ENCODE measurements at places on chromosomes 2 and 18.

DNA sequence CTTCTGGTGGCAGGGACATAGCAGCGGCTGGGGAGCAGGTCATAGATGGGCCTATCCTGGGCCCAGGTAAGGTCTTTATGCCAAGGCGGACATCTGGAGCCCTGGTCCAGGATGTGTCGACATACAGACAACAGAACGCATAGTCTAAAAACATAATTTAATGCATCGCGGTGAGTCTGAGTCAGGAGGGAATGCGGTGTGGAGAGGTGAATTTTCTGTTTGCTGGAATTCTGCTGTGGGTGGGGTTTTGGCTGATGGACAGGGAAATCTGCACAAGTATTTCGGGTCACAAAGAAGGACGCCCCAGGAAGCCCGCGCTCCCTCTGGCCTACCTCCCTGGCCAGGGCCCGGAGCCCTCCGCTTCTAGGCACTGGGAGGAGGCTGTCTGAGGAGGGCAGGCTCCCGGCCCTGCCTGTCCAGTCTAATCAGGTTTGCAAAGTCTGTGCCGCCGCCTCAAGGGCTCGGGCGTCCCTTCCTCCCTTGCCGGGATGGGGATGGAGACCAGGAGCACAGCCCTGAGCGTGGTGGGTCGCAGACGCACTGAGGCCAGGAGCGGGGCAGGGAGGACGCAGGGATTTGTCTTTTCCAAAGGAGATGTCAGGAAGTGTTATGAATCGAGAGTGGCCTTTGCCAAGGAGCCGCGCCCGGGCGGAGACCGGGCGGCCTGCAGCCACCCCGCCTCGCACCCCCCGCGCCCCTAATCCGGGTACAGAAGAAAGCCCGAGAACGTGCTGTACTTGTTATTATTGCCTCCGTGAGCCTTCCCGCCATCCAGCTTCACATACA lies 2.3 kb downstream of the C1QL2 start:
- no peak for DNase-seq

GRCh38 chr2:173596244-173596643 lies 241.6 kb downstream of the CDCA7 start:
- DNase-seq = no peak

GRCh38 chr2:162114271-162114670 lies 37.8 kb downstream of the GCG start:
- no peak for DNase-seq

DNA sequence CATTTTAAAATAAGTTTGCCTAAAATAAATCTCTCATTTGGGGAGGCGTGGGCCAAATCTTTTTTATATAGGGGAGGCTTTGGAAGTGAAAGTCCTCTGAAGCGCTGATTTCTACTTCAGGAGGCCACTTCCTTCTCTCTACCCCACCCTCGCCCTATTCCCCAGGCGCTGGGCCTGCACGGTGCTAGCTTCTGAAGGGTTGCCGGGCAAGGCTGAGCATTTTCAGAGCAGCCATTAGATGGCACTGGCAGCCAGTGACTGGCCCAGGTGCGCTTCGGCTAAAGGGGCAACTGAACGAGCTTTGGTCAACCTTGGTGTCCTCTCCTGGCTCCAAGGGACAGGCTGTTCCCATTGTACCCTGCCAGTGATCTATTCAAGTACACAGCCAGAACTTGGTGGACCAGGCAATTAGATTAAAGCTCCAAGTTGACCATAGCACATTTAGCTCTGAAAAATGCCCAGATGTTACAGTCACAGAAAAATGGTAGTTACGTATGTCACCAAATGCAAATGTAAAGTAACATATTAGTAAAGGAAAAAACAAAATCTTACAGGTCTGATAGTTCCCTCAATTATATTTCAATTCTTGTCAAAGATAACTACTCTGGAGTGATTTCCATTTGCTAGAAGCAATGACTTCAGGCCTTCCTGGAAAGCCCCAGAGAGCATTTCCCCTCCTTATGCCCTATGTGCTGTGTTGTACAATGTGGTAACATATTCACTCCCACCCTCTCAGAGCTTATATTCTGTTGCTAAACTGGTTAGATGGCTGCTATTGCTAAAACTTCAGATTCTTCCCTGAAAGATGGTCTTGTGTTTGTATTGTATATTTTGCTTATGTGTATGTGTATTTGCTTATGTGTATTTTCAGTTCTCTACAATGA lies 2.1 kb downstream of the POMC start:
- DNase-seq = no peak

GRCh38 chr2:157415591-157416101 lies 28.2 kb downstream of the CYTIP start:
- DNase-seq = no peak

- DNase-seq = no peak
Measured at GRCh38 chr18:76437011-76437410, 58.0 kb downstream of the ZNF516 start.

- no peak for DNase-seq
Measured at GRCh38 chr2:158112992-158113391, 11.3 kb downstream of the UPP2 start.

- no peak for DNase-seq
Measured at GRCh38 chr2:30588994-30589393, 141.9 kb downstream of the LCLAT1 start.

DNA sequence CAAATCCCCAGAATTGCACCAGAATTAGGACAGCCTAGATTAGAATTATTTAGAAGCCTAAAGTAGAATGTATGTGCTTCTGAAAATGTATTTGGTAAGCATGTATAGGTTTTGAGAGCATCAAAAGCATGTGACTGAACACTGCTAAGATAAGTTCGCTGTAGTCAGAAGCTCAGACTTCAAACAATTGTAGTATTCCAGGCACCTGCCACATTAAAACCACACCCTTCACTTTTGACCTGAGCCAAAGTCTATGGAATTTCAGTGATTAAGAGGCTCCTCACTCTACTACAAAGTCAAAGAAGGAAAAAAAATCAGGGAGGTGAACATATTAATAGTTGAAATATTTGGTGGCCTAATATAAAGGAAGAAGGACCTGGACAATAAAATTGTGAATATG lies 8.2 kb downstream of the KCNJ3 start:
- DNase-seq = no peak

DNA sequence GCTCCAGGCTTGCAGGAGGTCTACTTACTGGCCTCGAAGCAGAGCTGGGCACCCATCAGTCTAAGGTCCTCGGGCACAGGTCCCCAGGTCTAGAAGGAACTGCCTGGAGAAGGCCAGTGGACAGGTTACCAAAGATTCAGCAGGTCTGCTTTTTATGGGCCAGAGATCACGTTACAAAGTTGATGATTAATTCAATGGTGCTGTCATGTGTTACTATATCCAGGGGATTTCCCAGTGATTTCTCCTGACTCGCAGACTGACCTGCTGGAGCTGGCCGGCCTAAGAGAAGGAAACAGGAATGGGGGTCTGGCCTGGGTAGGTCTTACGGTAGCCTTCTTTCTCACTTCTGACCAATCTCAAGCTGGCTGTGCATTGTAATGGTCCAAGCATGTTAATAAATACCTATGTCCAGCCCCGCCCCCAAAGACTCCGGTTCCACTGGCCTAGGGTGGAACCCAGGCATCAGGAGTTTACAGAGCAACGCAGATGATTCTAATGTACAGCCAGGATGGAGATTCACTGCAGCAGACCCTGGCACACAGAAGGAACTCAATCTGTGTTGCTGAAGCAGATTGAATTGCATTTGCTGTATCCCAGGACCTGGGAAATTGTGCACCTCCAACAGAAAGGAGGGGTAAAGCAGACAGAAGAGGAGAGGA lies at the start of gene NEURL3:
NEURL3 (minus strand) TSS at position 127 of the 659 bp plus-strand sequence; CDS start at position 56, 71 bp downstream.
- DNase-seq = no peak

DNA sequence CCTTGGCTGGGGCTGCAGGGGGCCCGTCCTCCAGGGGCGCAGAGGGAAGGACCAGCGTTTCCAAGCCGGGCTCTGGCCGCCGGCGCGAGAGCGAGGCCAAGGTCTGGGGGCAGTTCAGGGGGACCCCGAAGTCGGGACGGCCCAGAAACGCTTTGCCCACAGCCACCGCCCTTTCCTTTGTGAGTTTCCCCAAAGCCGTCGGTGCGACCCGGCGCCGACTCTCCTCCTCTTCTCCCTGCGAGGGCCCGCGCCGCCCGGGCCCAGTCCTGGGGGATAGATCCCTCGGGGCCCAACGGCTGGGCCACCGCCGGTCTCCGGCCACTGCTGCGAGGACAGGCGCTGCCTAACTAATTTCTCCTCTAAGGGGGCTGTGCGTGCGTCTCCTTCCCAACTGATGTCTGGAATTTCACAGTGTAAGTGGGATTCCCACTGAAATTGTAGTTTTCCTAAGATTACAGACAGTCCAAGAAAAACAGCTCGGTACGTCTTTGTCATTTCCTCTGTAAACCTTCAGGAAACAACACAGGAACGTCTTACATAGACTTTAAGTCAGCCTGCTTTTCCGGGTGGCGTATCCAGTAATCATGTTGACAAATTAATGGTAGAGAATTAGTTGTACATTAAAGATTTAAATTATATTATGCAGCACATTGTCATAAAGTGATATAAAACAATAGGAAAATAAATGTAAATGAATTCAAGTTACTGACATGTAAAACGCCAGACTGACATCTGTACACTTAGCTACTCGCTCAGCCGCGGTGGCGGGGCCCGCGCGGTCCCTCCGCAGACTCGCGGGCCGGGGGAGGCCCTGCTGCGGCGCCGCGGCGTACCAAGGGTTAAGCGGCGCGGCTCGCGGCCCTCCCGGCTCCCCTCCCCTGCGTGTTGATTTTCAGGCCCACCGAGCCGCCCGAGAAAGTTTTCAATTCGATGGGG lies 139.4 kb upstream of the SIX3 start:
- DNase-seq = no peak

GRCh38 chr2:201420442-201421113 lies 30.7 kb downstream of the TRAK2 start:
- DNase-seq = no peak
